ENCODE measurements at places on chromosomes 1 and 21.

DNA sequence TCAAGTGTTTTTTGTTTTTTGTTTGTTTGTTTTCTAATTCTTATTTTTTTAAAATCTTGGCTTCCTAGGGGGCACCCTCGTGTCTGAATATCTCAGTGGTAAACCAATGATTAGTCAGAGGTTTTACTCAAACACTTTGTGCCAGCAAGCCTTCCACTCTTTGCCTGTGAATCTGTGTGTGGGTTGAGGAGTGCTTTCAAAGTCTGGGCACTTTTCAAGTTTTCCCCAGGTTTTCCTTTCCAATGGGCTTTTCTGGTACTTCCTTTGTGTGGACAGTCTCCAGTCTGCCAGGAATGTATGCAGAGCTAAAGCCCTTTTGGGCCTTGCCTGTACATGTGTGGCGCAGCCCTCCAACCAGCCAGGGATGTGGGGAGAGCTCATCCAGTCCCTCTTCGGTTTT lies 9.7 kb upstream of the PPIE start:
- DNase-seq = no peak

DNA sequence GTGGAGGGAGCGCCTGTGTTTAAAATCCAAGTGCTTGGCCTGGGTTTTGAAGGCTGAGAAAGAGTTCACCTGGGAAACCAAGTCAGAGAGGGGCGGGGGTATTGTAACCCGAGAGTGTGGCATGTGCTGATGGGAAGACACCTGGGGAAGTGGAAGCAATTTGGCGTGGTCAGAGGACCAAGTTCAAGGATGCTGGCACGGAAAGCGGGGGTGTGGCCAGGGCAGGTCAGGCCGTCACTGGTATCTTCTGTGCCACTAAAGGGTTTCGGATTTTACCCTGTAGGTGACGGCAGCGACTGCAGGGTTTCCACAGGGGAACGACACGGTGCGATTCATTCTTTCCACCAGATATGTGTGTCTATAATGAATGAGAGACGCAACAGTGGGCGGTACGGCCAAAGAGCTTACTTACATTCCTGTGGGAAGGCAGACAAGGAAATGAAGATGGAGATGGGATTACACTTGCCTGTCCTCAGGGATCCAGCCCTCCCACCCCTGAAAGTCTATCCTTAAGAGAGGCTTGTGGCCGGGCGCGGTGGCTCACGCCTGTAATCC lies 31.3 kb downstream of the CA6 start:
- no peak for DNase-seq

GRCh38 chr1:69700770-69701169 lies 133.0 kb downstream of the LRRC7 start:
- no peak for DNase-seq

DNA sequence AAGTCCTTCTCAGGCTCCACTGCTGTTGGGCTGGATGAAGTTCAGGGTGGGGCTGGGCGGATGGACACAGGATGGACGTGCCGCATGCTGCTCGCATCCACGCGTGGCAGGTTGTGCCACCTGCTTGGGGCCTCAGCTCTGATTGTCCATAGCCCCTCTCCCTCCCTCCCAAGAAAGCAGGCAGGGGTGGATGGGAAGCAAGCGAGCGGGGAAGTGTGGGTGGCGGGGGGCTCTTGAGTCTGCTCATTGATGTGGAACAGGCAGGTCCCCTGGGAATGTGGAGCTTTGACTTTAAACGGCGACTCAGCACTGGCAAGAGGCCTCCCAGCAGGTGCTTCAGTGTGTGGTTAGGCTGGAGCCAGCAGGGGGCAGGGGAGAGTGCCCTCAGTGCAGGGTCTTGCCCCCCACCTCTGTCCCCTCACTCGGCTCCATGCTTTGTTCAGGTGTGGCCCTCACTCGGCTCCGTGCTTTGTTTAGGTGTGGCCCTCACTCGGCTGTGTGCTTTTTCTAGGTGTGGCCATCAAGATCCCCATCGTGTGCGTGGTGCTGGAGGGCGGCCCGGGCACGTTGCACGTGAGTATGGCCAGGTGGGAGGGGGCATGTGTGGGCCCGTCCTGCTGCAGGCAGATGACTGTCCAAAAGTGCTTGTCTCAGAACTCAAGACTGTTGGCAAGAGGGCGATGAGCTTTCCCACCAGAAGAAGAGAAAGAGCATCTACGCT lies 23.9 kb downstream of the TRPM2 start:
- DNase-seq = no peak

GRCh38 chr1:202624088-202624780 lies 86.0 kb downstream of the SYT2 start:
- DNase-seq = no peak

DNA sequence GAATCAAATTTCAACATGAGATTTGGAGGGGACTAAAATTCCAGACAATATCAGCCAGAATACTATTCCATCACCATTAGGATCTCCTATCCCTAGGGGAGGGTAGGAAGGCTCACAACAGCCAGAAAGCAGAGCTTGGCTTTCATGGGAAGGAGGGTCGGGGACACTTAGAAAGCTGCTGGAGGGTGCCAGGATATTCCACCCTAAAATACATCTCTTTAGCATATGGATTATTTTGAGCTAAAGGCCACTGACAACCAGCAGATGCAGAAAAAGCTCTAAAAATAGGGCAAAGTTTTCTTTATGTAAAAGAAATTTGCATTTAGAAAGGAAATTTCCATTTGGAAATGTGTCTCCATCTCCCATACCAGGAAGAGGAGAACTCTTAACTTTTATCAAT lies 54.3 kb upstream of the PCP4 start:
- no peak for DNase-seq

- no peak for DNase-seq
Observed at GRCh38 chr21:46442938-46443337, 15.8 kb upstream of the DIP2A start.

GRCh38 chr1:40985161-40985560 lies 5.7 kb downstream of the CTPS1 start:
- DNase-seq = no peak

DNA sequence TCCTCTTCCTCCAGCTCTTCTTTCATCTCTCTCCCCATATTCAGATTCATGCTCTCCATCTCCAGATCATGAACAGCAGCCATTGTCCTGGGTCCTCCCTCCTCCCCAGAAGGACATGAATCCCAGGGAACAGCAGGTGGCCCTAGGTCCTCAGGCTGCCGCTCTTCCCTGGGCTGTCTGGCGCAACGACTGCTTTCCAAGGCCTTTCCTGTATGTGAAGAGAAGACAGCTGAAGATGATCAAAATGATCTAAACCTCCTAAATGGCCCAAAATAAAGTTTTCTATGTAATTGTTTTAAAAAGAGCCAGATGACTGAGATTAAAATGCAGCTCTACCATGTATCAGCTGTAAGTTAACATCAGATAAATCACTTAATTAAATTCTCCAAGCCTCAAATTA lies 22.5 kb downstream of the RHBDL2 start:
- DNase-seq = no peak

DNA sequence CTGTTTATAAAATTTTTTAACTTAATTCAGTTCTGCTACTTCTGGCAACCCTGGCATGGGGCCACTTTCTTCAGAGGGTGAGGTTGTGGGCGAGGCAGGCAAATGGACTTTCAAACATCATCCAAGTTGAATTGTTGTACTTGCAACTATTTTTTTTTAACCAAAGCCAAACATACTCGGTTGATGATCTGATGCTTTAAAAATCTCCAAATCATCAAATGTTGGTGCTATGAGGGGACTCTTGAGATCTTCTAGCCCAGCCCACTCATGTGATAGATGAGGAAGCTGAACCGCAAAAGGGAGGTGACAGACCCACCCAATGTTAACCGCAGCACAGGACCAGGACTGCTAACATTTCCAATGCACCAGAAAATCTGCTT lies 6.7 kb downstream of the SLC1A7 start:
- DNase-seq = no peak

DNA sequence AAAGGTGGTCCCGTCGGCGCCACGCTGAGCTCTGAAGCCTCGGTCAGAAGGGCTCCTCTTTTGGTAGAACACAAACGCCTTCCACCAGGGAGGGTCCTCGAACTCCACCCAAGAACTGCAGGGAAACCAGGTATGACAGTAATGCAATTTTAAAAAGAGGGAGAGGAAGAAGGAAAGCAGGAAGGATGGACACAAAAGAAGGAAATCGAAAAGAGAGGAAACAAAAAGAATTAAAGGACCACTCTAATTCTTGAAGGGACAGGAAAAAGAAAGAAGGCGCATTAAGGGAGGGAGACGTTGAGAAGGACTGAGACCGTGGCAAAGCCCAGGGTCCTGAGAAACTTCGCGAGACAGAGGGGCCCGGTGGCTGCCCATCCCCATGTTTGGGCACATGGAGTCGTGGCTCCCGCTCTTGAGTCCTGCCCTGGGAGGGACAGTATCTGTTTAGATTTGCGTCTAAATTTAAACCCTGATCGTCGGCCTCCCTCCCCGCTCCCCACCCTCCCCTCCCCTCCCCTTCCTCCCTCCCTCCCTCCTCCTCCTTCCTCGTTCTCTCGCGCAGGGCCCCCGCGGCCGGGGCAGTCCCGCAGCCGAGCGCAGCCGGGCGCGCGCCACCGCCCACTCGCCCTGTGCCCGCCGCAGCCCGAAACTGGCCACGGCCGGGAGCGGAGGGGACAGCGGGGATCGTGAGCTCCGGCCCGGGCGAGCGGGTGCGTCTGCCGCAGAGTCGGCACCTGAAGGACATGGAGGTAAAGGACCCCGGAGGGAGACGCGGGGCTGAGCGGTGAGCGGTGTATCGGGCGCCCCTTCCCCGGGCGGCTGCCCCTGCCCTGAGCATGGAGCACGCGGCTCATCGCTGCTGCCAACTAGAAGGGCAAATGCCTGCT lies at the start of gene RCSD1:
Gene RCSD1, plus strand, starts transcription at position 552 of the 887 bp plus-strand sequence. Its CDS starts 192 bp downstream, at position 744.
- DNase-seq = peak; percentile 81

GRCh38 chr21:44658913-44659595 lies 1.3 kb downstream of the KRTAP12-3 start:
- DNase-seq = no peak

GRCh38 chr1:31151402-31151801 lies 85.9 kb upstream of the PUM1 start:
- DNase-seq = no peak

GRCh38 chr1:5119366-5120234 lies 465.2 kb downstream of the AJAP1 start:
- no peak for DNase-seq

- DNase-seq = no peak
Observed at GRCh38 chr1:240965581-240966091, 353.7 kb upstream of the GREM2 start.

DNA sequence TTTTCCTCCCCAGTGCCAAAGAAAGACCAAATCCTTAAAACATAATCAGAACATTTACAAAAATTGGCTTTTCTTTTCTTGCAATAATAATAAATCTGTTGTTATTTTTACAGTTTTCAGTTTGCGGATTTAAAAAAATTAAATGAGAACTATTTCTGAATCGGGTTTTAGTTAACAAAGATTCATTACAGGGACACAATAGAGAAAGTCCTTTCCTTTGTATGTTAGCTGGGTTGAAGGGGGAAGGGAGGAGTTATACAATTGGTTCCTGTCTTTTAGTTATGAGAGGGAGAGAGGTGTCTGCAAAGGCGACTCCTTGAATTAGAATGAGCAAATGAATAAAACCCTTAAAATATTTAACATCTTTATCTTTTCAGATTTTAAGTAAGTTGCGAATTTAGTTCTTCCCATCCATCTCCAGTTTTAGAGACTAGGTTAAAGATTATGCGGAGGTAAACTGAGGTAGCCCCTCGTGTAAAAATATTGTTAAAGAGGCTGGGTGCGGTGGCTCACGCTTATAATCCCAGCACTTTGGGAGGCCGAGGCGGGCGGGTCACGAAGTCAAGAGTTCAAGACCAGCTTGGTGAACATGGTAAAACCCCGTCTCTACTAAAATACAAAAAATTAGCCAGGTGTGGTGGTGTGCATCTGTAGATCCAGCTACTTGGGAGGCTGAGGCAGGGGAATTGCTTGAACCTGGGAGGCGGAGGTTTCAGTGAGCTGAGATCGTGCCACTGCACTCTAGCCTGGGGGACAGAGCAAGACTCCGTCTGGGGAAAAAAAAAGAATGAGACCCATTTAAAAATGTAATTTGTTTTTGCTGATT lies 3.9 kb downstream of the SPEN start:
- DNase-seq = no peak

DNA sequence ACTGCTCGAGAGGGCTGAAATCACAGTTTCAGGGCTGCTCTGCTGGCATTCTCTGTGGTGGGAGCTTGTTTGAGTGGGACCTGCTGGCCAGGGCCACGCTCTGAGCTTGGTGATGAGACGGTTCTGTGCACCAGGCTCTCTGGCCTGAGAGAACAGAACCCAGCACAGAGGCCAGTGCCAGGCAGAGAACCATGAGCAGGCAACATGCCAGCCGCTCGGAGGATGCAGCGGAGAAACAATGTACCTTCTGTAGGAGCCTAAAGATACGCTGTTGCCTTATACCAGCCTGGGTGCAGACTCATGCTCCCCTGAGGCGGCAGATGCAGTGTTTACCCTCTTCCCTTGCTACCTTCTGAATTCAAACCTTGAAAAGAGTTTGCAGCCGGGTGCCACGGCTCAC lies 10.0 kb downstream of the C2CD2 start:
- DNase-seq = no peak

DNA sequence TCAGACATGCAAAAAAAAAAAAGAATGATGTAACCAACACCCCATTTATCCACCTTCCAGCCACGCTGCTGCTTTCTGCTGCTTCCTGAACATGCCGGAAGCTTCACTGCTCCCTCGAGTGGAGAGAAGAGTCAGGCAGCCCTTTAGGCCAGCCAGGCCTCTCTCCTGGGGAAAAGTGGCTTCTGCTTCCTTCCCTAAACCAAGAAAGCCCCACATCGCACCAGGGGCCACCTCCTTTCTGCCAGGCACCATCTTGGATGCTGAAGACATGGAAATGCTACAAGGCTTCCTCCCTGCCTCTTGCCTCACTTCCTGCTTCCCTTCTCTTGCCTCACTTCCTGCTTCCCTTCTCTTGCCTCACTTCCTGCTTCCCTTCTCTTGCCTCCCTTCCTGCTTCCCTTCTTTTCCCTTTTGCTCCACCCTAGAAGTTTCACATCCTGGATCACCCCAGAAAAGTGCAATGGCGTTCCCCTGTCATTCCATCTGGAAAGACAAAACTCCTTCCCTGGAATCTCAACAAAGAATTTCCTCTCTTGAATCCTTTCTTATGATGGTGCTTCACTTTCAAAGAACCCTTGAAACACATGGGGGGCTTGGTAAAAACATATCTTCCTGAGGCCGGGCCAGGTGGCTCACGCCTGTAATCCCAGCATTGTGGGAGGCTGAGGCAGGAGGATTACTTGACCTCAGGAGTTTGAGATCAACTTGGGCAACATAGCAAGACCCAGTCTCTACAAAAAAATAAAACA lies 18.7 kb downstream of the TNFRSF8 start:
- DNase-seq = no peak

GRCh38 chr1:156242738-156243137 lies 754 bp downstream of the BGLAP start:
- no peak for DNase-seq

DNA sequence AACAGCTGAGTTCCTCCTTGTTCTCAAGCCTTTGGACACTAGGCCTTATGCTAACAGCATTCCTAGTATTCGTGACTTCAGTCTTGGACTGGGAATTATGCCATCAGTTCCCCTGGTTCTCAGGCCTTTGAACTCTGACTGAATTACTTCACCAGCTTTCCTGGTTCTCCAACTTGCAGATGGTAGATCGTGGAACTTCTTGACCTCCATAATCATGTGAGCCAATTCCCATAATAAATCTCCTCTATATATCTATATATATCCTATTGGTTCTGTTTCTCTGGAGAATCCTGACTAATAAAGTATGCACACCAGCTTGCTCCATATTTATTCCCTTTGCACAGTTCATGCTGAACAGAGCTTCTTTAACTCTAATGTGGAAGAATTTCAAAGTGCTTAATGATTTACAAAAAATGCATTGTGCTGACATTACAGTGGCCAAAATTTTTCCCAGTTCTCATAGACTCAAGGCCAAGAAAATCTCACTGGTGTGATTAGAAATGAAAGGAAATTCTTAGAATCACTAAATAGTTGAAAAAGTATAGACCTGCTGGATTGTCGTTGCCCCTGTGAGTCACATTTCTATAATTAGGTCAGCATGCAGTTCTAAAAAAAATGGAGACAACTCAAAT lies 462.9 kb upstream of the ADAMTS5 start:
- DNase-seq = no peak

Measured in activated T-cell treated with anti-CD3 and anti-CD28 coated beads, Interleukin-2, amount 50 U/mL, for 48 hours (primary cell).